Epithelial cell of prostate (primary cell): ENCODE measurements at places on chromosomes 5 and 9.

DNA sequence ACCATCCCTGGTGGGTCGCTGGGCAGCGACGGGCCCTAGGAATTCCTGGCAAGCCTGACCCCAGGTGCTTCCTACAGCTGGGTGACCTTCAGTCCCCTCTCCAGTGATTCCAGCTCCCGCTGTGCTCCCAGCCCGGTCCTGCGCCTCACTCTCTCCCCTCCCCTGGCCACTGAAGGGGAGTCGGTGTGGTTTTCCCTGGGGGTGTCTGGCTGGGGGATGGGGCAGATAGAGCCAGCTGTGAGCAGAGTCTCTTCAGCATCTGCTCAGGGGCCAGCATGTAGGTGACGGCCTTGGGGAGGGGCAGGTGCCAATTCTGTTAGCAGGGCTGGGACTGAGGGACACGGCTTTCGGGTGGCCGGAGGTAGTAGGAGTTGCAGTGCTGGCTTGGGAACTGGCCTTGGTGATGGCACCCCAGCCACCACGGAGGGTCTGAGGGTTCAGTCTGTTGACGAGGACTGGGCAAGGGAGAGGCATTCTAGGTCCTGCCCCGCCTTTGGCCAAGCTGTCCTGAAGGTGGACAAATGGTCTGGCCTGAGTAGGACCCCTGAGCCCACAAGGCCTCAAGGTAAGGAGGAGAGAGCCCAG is 3.2 kb downstream of the GPSM1 start:
- no peak for DNase-seq

- DNase-seq, result no peak
These were observed 1.5 kb downstream of the CDC42SE2 start for GRCh38 chr5:131265311-131265803.

- DNase-seq, result no peak
These were observed 36.5 kb downstream of the ARHGEF37 start for GRCh38 chr5:149617760-149618306.

GRCh38 chr5:176822041-176822792 is 11.9 kb downstream of the UNC5A start:
- DNase-seq, result peak; percentile 10

- DNase-seq, result no peak
These were observed 57.1 kb upstream of the NMUR2 start for GRCh38 chr5:152462021-152462721.

GRCh38 chr5:2459251-2459650 is 292.2 kb downstream of the IRX2 start:
- no peak for DNase-seq

- DNase-seq, result no peak
These were observed 16.1 kb upstream of the SPIN1 start for GRCh38 chr9:88372103-88372654.

GRCh38 chr9:37002413-37003217 is 31.5 kb downstream of the PAX5 start:
- DNase-seq, result no peak

DNA sequence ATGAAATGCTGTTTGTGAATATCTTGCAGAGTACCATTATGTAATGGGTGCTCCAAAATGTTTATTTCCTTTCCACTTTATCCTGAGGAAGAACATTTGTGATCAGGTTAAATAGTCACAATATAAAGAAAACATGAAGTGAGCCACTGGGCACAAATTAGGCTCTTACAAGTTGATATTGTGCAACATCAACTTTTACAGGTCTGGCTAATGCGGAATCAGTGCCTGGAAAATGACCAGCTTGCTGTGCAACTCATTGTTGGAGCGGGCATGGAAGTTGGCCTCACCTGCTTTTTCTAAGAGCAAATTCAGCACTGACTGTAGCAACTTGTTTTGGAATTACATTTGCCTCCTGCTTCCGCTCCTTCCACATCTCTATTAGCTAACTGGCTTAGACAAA is 216.9 kb upstream of the PLPPR1 start:
- no peak for DNase-seq

GRCh38 chr9:111000202-111000601 is 38.1 kb downstream of the LPAR1 start:
- no peak for DNase-seq

DNA sequence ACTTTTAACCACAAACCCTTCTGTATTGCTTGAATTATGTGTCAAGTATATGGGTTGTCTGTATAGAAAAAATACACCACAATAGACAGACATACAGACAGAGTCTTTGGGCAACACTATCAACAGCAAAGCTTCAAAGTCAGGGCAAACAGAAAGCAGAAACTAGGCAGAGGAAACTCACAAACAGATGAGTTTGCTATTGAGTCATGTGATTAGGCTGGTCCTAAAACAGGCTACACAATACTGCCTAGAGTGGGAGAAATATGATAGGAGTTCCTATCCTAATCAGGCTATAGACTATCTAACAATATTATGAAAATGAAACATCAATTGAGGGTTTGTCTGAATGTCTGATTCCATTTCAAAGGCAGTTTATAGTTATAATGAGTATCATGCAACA is 156.4 kb downstream of the EDIL3 start:
- no peak for DNase-seq

DNA sequence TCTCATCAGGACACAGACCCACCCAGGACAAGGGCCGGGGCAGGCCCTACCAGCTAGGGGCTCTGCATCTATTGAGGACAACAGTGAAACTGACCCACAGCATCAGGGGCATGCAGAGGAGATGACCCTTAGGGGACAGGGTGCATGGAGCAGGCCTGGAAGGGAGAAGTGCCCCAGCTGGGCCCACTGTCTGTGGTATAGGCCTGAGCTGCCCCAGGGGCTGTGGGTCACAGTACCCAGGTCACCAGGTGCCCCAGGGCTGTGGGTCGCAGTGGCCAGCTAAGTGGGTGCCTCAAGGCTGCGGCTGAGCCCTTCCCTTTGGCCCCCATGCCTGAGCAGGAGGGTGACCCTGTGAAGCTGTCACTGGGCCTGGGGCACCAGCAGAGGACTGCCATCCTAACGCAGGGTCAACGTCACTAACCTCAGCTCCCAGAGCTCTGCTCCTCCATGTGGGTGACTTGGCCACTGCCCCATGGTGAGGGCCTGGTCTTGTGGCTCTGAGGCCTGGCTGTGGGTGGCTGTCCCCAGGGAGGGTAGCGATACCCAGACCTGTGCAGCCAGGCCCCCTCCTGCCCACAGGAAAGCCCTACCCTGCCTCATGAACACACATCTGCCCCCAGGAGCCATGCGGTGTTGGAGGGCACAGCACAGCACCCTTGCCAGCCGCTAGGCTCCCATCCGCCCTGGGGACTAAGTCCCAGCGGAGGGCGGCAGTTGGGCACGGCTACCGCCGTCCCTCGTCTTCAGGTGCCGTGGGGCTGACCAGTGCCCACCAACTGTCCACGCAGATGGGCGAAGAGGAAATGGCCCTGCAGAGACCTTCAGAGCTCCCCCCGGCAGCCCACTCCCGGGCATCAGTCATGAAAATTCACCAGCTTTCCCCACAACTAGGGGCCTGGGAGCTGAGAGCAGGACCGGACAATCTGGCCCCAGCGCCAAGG is 4.9 kb downstream of the EDF1 start:
- DNase-seq, result no peak

GRCh38 chr5:89213573-89213972 is 330.6 kb upstream of the MEF2C start:
- no peak for DNase-seq

GRCh38 chr5:28208356-28208755 is 1170.0 kb upstream of the CDH9 start:
- no peak for DNase-seq

GRCh38 chr5:154406826-154407225 is 39.0 kb upstream of the SAP30L start:
- DNase-seq, result no peak

DNA sequence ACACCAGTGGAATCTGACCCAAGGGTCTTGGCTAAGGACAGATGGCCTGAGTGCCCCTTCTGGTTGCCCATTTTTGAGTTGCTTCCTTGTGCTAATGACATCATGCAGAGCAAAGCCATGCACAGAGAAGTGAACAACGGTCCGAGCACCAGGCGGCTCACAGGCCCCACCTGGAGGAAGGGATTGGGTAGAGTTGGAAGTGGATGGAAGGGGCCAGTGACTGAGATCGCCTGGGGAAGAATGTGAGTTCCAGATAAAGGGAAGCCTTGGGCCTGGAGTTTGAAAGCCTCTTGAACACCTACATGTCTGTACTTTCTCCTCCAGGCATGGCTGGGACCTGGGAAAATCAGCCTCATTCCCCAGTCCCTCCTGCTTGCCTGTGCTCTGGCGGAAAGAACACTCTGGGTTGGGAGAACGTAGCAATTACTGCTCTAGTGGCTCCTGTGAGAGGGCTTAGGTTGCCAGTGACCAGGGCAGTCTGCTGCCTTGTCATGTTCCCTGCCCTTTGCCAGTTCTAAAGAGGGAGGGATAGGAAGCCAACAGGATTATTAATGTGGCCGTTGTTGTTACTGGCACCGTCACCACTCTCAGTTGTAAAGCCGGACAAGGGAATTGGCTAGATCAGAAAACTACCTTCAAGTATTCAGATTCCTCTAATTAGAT is 62.5 kb upstream of the PTPN3 start:
- DNase-seq, result no peak

DNA sequence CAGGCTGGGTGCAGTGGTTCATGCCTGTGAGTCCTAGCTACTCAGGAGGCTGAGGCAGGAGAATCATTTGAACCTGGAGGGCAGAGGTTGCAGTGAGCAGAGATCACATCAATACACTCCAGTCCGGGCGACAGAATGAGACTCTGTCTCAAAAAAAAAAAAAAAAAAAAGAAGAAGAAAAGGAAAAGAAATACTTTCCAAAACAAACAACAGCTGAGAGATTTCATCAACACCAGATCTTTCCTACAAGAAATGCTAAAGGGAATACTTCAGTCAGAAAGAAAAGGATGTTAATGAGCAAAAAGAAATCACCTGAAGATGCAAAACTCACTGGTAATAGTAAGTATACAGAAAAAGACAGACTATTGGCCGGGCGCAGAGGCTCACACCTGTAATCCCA is 8.4 kb downstream of the CCIN start:
- DNase-seq, result no peak

GRCh38 chr5:505951-506525 is 18.2 kb downstream of the SLC9A3 start:
- DNase-seq, result no peak

DNA sequence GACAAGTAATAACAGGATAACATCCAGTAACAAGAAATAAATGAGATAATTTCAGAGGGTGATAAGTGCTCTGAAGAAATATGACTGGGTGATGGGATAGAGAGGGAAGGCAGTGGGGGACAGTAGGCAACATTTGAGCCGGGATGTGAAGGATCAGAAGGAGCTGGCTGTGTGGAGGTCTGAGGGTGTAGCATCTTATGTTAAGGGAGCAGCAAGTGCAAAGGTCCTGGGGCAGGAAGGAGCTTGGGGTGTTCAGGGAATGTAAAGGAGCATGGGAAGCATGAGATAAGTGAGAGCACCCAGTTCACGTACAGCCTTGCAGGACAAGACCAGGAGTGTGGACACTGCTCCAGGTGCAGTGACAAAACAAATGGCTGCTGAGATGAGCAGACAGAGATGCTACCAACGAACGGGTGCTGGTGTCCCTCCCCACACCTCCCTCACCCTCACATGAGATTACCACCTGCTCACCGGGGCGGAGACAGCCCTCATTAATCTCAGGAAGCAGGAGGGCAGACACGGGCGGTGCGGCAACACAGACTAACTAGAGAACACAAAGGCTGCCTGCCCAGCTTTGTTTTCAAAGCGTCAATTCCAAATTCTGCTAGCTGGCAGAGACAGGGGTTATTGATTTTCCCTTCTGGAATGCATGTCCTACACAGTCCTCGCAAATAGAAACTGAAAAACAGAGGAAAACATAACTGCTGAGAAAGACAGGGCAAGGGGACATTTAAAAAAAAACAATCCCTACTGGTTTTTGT is 298.1 kb upstream of the PANK3 start:
- no peak for DNase-seq

- DNase-seq, result no peak
These were observed 265.0 kb upstream of the ZNF608 start for GRCh38 chr5:125011419-125011818.

DNA sequence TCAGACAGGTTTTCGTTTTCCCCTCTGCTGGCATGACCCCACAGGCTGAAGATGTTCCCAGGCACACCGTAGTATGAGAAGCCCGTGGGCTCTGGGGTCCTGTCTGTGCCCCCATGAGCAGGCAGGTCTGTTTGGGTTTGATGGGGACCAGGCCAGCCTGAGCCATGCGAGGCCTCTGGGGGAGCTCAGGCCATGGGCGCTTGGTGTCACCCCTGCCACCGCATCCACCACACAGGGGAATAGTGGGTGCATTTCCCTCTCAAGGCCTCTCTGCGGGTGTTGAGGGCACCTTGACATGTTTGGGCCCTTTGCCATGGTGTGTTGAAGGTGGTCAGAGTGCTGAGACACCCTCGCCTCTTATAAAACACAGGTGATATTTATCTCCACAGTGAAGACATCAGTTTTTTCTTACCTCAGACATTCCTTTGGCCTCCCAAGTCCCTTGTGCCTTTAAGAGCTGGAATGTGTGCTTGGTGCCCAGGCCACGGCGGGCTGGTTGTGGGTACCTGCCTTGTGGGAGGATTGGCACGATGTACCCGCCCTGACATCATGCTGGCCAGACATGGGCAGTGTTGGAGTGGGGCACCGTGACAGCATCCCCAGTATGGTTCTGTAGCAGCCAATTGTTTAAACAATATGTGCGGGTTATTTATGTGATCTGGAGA is 68.3 kb downstream of the WNK2 start:
- DNase-seq, result no peak

DNA sequence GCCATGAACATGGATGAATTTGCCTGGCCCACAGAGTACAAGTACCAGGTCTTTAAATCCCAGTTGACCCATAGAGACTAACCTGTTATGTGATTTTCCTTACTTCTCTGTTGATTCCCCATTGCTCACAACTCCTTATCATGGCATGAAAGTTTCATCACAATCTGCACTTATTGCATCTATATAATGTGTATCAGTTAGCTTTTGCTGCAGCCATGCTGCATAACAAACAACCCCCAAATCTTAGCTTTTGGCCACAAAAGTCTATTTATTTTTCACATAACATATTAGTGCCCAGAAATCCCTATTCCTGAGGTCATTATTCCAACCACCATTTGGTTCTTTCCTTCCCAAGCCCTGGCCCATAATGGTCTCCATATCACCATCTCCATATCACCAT is 3.7 kb downstream of the GGTA1 start:
- no peak for DNase-seq

DNA sequence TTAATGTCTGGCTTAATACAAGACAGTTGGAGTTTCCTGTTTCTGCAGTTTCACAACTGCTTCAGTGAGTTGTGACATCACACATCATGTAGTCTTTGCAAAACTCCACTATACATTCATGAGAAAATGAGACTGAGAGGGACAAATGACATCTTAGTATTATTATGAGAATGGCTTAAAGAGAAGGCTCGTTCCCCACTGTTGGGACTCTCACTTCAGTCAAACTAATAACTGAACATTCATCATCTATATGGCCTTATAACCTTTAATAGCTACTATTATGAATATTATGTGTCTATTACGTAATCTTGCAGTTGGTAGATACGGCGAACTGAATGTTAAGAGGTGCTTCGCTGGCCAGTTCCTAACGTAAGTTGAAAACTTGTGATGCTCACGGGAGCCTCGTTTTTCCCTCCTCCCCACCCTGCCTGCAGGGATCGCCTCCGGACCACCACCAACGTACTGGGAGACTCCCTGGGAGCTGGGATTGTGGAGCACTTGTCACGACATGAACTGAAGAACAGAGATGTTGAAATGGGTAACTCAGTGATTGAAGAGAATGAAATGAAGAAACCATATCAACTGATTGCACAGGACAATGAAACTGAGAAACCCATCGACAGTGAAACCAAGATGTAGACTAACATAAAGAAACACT is 79.4 kb downstream of the SLC1A3 start:
- no peak for DNase-seq
